Right renal pelvis (tissue), 4 donors: ENCODE measurements at places on chromosomes 1 and 21.

DNA sequence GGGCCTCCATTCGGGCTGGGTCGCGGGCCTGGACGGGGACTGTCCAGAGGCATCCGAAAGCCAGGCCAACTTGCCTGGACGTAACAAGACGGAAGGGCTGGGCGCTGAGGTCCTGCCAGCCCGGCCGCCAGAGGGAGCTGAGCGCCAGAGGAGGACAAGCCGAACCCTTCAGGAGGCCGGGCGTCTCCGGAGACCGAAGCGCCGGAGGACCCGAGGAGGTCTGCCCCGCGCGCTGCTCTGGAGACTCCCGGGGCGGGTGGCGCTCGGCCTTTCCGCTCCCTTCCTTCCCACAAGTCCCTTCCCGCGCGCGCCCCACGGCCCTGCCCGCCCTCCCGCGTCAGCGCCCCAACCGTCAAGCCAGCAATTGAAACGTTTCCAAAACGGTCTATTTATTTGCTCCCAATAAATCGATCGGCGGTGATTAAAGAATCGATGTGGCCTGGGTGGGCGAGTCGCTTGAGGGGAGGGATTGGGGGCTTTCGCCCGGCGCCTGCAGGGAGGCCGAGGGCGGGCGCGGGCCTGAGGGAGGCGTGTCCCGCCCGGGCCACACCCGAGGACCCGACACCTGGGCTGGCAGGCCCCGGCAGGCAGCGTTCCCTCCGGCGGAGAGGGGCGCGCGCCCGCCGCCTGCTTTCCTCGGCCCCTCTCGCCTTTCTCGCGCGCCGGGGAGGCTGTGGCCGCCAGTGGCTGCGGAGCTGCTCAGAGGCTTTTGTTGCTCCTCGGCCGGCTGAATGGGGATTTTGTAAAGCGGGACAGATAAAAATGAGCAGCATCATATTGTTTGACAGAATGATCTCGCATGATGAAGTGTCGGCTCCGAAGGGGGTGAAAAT is 5.2 kb upstream of the FOXD3 start:
- DNase-seq: no peak

- DNase-seq: no peak
Measured at GRCh38 chr1:227948493-227949260, 945 bp upstream of the WNT9A start.

DNA sequence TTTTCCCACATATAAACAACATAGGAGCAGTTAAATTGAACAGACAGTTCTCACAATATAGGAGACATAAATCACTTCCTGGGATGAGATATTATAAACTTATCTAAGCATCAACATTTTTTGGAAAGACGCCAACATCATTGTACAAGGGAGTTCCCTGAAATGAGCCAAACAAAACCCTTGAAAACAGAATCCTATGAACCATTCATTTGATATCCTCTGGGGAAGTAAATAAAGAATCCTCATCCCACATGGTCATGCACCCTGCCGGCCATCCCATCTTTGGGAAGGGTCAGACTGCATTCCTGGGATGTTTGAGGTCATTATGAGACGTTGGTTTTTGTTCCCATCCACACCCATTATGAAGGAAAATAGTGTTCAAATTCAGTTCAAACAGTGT is 111.8 kb upstream of the USP25 start:
- DNase-seq: no peak

DNA sequence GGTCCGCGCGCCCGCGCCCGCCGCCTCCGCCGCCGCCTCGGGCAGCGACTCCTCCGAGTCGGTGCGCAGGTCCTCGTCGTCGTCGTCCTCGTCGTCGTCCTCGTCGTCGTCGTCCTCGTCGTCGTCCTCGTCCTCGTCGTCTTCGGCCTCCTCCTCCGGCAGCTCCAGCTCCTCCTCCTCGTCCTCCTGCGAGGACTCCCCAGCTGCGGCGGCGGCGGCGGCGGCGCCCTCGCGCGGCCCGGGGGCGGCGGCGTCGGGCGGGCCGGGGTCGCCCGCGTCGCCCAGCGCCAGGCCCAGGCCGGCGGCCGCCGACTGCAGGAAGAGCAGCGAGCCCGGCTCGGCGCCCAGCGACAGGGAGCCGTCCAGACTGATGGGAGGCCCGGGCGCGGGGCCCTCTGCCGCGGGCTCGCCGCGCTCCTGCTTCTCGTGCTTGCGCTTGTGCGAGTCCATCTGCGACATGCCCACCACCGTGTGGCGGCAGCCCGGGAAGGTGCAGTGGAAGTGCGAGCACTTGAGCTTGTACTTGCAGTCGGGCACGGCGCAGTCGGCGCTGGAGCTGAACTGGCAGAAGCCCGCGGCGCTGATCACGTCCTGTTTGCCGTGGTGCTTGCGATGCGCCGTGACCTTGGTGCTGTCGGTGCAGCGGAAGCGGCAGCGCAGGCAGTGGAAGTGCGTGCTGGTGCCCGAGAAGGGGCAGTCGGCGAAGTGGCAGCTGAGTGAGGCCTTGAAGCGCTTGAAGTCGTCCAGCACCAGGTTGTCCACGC is 157.3 kb downstream of the CASZ1 start:
- DNase-seq: no peak

GRCh38 chr1:182649041-182649440 is 35.3 kb downstream of the RGS8 start:
- no peak for DNase-seq

DNA sequence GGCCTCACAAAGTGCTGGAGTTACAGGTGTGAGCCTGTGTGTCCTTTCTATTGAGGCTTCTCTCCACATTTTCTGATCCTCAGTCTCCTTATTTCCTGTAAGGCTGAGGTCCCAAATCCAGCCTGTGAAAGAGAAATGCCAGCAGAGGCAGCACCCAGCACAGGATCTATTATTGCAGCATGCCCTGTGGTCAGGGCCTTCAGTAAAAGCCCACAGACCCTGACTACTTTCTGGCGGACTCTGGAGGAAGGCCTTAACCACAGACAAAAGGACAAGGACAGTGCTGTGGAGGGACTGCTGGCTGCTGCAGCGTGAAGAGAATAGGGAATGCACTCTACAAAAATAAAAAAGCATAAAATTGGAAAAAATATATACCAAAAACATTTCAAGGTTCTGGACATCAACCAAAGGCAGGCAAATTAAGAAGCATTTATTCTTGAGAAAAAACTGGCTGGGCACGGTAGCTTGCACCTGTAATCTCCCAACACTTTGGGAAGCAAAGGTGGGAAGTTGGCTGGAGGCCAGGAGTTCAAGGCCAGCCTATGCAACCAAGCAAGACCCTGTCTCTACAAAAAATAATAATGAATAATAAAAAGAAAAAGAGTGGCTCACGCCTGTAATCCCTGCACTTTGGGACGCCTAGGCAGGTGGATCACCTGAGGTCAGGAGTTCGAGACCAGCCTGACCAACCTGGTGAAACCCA is 9.4 kb upstream of the PGD start:
- DNase-seq: no peak

DNA sequence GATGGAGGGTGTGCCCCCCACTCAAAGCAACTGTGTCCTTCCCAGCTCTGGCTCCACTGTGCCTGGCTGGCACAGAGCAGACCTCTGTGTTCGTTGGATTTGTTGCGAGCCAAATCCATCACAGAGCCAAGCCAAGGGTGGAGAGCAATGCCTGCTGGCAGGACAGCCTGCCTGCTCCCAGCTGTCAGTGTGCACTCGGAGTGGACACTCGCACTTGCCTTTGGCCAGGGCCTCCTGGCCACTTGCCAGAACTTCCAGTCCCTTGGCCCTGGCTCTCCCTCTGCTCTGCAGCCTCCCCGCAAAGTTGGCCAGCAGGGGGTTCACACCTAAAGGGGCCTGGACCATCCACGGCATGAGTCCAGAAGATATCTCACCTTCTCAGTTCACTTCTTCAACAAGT is 16.4 kb downstream of the HEYL start:
- no peak for DNase-seq

GRCh38 chr1:106814418-106814817 is 242.1 kb upstream of the PRMT6 start:
- no peak for DNase-seq

DNA sequence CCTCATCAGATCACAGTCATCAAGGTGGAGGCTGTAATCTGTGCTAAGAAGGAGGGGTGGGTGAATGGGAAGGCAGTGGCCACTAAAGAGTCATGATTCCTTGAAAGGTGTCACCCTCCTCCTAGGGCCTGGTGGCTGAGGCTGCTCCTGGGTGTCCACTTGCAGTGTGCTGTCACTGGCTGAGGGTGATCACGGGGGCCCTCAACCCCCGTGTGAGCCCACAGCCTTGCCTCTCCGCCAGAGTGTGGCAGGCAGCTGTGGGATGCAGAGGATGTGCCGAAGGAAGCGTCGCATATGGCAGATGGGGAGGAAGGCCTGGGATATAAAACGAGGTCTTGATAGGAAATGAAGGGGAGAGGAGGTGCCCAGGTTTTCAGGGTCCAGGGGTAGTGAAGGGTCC is 476.5 kb downstream of the PTPRU start:
- DNase-seq: no peak

DNA sequence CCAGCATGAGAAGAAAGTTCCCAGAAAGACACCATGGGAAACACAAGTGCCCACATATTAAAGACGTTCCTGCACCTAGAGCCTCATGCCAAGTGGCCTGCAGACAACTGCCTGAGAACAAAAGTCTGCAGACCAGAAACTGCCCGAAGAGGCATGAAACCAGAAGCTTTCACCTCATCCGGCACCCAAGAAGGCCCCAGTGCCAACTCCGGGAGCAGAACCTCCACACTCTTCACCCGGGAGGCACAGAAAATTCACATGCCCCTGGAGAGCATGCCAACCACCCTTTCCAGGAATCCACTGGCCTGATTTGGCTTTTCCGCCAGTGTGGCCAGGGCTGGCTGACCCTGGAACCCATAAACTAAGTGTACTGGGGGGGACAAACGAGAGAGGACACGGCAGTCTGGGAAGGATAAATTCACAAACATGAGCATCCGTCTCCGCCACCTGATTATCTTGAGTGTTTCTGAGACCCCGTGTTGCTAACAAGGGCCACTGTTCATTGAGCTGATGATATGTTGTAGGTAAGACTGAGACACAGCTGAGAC is 6.8 kb downstream of the TFF2 start:
- no peak for DNase-seq

GRCh38 chr1:28974432-28974831 is 60.1 kb downstream of the EPB41 start:
- no peak for DNase-seq

GRCh38 chr1:174956976-174957375 is 42.8 kb upstream of the CACYBP start:
- DNase-seq: no peak

- no peak for DNase-seq
Measured at GRCh38 chr1:154609398-154610380, 1.7 kb upstream of the ADAR start.

DNA sequence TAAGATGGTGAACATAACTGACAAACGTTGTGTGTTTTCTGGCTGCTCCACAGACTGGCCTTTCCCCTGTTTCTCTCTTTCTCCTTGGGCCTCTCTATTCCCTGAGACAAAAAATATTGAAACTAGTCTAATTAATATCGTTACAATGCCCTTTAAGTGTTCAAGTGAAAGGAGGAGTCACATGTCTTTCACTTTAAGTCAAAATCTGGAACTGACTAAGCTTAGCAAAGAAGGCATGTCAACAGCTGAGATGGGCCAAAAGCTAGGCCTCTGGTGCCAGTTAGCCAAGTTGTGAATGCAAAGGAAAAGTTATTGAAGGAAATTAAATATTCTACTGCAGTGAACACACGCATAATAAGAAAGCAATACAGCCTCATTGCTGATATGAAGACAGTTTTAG is 32.2 kb upstream of the FCRL3 start:
- DNase-seq: no peak

DNA sequence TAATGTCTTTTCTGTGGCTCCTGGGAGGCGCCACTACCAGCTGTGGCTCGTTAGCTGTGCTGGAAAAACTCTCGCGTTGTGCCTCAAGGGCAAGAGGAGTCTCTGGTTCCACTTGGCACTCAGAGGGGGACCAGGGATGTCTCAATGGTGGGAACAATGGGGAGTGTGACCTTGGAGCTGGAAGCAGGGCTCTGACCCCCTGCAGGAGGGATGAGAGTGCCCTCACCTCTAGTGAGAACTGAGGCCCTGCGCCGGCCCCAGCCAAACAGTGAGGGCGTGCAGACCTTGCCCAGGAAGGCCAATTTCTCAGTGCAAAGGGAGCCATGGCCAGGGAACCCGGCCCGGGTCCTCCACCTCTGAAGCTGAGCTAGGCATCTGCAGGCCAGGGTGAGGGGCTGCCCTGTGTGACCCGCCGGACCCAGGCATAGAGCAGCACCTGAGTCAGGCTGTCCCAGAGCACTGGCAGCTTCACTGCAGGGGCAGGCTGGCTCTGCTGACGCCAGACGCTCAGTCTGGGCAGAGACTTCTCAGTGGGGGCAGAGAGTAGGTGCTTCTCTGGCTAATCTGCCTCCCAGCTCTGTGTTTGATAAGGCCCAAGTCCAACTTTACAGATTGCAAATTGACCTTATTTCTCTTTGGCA is 1.8 kb downstream of the RD3 start:
- DNase-seq: no peak

- no peak for DNase-seq
Measured at GRCh38 chr1:1461721-1462317, 9.7 kb upstream of the ATAD3B start.

GRCh38 chr1:58307431-58307830 is 239.1 kb downstream of the OMA1 start:
- DNase-seq: no peak

DNA sequence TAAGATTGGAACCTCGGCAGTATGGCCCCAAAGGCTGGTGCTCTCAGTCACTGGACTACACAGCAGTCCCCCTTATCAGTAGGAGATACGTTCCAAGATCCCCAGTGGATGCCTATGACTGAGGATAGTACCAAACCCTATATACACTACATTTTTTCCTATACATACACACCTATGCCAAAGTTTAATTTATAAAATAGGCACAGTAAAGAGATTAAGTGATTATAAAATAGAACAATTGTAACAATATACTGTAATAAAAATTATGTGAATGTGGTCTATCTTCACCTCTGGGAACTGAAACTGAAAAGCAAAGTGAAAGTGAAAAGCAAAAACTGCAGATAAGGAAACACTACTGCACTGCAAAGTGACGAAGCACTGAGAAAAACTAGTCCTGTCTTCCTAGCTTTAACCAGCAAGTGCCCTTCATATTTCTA is 96.8 kb downstream of the INTS7 start:
- no peak for DNase-seq

DNA sequence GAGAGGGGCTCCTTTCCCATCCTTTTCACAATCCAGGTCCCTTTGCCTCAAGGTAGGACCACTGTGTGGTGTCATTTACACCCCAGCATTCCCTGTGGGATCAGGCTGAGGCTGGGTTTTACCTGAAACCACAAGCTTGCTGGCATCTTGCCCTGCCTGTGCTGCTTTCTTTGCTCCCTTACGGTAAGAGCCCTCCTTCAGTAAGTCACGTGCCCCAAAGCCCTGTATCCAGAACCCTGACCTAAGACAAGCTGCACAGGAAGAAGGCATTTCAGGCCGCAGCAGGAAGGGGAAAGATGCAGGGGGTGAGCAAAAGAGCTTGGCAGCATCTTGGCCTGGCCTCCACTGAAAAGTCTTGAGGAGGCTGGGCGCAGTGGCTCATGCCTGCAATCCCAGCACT is 58.4 kb downstream of the KLHDC7A start:
- DNase-seq: no peak

DNA sequence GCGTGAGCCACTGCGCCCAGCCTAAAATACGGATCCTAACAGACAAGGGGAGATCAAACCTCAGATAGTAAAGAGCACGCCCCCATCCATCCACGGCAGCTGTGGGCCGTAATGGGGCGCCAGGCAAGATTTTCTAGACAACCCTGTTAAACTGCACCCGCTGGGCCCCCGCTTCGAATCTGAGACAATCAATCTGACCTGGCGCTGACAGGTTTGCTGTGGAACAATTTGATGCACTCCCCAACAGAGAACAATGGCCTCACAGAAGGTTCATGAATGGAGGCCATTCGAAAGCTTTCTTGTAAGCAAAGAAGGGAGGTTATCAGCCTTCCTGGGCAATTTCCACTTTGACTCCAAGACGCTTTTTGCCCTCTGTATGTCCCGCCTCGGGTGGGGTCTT is 30.5 kb downstream of the CLSTN1 start:
- DNase-seq: no peak
